Spinal cord (tissue), 10 donors: ENCODE measurements at places on chromosomes 4 and X. TPM values are rescaled to one million over a fixed set of nuclear protein-coding genes. Genes with fewer than 3 reads are reported as not detected.

FAM9B gene
- not detected for total RNA-seq

IRS4 gene
- 12.3 TPM for total RNA-seq

C4orf50 gene
- 1.9 TPM for total RNA-seq

CITED1 gene
- 4.3 TPM for total RNA-seq

EVC2 gene
- total RNA-seq: 6.6 TPM

MAGED4 gene
- 55.2 TPM for total RNA-seq

GABRA4 gene
- total RNA-seq: 1.3 TPM

ADH1C gene
- 1.3 TPM for total RNA-seq

ASMT gene
- total RNA-seq: 0.33 TPM

FAM149A gene
- total RNA-seq: 20.4 TPM

NEUROG2 gene
- 1.0 TPM for total RNA-seq
